Myocyte (in vitro differentiated cells): ENCODE measurements at places on chromosomes 13 and 19.

DNA sequence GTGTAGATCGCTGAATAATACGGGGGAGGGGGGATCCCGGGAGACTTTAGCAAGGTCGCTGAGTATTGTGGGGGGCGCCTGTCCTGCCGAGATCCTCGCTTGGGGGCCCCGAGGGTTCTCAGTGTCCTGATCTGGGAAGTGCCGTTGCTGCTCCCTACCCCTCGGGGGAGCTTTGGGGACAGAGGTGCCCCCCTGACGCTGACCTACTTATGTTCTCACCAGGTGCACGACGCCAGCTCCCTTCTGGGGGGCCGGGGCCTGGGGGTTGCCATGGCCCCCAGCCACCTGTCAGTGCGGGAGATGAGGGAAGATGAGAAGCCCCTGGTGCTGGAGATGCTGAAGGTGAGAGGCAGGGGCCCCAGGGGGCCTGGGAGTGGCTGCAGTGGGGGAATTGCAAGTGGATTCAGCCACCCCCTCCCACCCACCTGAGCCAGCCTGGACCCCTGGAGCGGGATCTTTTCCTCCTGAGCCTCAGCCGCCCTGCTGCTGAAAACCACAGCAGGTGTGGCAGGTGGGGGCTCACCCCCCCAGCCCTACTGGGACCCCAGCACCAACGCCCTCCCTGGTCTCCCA, 537 bp downstream of the NAT14 start:
- no peak for DNase-seq

DNA sequence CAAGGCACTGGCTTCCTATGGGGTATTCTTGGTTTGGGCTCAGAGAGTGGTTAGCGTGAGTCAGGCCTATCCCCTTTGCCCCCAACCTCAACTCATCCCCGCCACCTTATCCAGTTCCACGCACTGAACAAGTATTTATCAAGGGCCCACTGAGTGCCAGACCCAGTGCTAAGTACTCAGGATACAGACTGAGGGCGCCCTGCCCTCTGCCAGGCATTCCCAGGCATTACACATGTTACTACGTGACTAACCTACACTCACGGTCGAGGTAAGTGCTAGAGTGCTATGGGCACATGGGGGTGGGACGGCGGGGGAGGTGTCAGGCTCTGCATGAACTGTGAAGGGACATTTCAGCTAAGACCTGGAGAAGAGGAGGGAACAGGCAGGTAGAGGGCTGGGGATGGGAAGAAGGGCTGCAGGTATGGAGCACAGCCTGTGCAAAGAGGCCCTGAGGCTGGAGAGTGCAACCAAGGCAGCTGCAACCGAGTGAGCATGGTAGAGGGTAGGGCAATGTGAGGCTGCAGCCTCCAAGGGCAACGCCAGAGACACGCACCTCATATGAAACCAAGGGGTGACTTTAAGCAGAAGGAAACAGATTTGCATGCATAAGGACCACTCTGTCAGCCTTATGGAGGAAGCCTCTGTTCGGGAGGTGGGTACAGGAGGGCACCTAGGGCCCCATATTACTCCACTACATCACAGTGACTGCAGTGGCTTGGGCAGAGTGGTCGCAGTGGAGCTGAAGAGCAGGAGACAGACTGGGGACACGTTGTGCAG, 22.5 kb downstream of the DHRS12 start:
- DNase-seq: no peak

DNA sequence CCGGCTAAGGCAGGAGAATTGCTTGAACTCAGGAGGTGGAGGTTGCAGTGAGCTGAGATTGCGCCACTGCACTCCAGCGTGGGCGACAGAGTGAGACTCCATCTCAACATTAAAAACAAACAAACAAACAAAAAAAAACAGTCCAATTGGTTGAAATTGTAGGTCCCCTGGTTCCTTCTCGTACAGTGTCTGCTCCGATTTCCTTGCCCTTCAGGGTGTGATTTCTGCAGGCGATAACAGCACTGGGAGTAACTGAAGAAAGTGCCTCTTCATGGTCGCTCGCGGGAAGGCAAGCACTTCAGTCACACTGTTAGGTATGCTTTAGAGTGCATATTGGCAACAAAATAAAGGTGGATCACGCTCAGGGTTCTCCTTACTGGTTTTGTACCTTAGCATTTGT, 39.7 kb downstream of the TPT1 start:
- no peak for DNase-seq

- DNase-seq: no peak
Observed at GRCh38 chr13:49084961-49085360, 109.2 kb downstream of the FNDC3A start.

DNA sequence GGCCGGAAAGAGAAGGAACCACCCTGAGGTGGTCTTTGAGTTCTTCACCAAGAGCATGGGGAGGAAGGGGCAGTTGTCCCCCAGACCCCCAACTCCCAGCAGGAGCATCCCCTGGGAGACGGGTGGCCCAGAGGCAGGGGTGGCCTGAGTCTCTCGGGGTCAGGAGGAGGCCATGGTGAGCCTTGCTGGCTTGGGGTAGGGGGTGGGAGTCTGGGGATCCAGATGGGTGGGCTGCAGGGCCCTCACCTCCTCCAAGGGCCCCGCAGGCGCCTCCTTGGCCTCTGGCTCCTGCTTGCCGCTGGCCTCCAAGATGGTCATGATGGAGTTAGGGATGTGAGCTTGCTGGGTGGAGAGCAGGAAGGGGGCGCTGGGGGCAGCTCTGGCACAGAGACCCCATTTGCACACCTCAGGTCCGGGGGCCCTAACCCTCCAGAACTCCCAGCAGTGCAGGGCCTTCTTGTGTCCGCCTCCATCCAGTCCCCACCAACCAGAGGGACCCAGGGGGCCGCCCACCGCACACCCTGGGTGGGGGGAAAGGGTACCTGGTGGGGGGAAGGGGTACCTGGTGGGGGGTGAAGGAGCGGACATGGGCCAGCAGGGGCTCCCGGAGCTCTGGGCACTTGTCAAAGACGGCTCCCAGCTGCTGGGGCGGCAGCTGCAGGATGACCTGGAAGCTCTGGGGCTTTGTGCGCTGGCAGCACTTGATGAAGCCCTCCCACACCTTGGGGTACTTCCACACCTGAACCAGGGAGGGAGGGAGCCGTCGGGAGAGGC, 1.3 kb upstream of the RSPH6A start:
- no peak for DNase-seq

- no peak for DNase-seq
Observed at GRCh38 chr19:5968431-5969373, 9.2 kb downstream of the RANBP3 start.

GRCh38 chr13:46556418-46556779, 3.4 kb downstream of the LRCH1 start:
- DNase-seq: no peak

DNA sequence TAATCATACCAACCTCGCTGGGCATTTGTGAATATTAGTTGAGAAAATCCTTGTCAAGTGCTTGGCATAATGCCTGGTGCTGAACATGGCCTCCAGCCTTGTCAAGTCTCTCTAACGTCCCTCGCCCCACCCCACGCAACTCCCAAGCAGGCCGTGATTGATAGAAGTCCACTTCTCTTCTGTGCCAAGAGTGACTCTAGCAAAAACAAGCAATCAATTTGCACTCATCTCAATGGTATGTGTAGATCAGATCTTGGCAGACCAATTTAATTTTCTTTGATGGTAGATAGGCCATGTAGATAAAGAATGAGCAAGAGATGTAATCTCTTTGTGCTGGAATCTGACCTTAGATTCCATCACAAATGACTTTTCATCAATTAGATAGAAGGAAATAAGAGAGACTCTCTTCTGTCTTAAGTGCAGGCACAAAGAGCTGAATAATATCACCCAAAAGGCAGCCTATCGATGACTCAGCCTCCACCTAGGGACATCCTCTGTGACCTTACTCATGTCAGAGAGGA, 31.0 kb upstream of the KATNAL1 start:
- DNase-seq: no peak

GRCh38 chr13:32515246-32515645, 23.3 kb downstream of the N4BP2L2 start:
- DNase-seq: no peak

DNA sequence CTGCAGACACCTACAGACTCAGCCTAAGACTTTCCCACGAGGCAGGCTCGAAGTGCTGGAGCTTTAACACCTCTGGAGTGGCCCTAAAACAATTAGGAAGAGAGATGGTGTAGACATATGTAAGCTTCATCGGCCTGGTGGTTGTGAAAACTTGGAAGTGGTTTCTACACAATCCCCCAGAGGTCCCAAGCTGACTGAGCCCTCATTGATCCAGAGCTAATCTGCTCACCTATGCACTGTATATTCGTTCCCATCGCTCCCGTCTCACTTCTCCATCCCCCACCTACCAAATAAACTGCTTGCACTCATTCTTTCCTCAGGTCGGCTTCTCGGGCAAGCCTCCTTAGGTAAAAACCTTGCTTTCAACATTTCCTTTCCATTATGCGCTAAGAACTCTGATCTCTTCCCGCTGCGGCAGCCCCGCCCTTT, 767 bp upstream of the ZNF793 start:
- no peak for DNase-seq

DNA sequence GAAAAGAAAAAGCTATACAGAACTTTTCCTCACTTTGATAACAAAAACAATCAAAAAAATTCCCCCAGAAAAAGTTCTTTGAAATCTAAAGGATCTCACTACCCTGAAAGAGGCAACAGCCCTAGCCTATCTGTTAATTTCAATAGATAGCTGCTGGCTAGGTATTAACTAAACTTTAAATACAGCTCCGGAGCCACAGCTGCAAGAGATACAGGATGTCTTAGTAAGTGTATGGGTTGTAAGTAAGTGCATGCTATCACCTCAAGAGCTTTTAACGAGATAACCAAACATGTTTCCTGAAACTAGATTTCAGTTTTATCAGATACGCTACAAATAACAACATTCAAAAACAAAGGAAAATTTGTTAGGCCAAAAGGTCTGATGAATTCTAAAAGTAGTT, 148.4 kb downstream of the KLF12 start:
- DNase-seq: no peak

GRCh38 chr19:30540761-30541160, 168.6 kb downstream of the ZNF536 start:
- DNase-seq: no peak

- peak; percentile 36 for DNase-seq
Observed at GRCh38 chr13:33328701-33329100, 43.1 kb upstream of the STARD13 start.

- DNase-seq: no peak
Observed at GRCh38 chr19:7879111-7879807, 5.1 kb upstream of the PRR36 start.

DNA sequence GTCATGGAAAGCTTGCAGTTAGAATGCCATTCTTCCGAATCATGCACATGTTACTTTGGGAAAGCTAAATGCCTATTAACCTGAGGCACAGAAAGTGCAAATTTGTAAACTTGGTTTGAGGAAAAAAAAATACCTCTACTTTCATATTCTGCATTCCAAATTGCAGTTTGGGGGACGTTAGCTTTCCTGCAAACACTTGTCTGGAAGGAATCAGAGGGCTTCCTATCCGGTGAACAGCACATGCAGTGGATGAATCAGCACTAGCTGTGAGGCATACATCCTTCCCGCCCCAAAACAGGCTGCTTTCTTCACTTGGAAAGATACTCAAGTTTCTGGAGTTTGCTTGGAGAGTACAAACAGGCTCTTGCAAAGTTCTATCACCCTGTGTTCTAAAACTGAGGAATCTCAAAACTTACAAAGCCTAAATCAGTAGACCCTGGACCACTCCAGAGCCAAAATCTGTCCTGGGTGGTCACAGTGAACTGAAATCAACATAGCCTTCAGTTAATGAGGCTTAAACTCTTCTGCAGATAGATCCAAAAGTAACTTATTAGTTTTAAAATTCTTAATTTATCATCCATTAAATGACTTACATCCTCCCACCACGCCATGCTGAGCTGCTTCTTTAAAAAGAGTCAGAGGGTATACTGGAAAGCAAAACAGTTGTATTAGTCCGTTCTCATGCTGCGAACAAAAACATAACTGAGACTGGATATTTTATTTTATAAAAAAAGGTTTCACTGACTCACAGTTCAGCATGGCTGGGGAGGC, 802.3 kb upstream of the ARGLU1 start:
- no peak for DNase-seq

GRCh38 chr13:23515116-23515515, 55.1 kb upstream of the TNFRSF19 start:
- DNase-seq: no peak

DNA sequence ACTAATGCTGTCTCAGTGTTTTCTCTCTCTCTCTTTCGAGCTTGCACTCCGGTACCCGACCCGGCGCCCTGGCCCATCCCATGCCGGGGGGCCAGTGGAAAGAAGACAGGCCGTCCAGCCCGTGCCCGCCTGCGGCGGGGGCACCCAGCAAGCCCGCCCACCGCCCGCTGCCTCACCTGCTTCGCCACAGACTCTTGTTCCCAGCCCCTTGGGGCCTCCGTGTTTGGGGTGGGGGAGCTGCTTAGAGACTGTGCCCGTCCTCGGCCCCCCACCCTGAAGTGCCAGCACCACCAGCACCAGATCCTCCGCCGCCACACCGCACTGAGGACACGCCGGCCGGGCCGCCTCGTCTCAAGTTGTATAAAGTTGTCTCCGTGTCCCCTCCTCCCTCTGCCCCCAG, 2.4 kb downstream of the LENG9 start:
- DNase-seq: no peak

DNA sequence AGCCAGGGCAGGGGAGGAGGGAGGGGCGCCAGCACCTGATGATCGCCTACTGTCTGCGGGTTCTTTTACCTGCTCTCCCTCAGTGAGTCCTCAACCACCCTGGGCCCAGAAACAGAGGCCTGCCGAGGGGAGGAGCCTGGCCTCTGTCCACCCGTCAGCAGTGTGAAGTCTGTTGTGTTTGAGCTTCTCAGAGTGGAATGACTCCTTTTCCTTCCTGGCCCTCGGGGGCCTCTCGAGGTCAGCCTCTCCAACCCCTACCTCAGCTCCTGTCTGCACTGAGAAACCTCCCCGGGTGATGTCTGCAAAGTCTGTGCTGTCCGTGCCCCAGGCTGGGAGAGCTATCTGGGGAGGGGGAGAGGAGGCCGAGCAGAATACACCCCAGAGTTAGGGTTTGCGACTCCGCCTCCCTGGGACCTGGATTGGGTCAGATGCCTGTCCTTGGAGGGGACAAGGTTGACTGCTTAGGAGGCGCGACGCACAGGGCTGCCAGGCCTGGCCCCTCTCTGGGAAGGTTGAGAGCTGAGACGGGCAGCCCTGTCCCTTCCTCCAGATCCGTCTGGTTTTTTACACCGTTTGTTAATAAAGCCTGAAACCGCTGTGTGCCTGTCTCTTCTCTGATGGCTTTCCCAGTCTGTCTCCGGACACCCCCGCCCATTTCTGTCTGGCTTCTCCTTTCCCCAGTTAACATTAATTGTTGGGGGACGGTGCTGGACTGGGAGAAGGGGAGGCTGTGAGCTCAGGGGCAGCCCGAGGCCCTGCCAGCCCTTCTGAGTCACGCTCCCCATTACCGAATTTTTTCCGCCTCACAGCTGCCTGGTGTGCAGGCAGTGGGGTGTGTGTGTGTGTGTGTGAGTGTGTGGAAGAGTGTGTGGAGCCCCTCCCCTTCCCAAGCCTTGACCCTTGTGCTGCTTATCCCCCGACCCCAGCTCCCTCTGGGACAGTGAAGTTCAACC, 989 bp upstream of the SSC5D start:
- DNase-seq: peak; percentile 93

DNA sequence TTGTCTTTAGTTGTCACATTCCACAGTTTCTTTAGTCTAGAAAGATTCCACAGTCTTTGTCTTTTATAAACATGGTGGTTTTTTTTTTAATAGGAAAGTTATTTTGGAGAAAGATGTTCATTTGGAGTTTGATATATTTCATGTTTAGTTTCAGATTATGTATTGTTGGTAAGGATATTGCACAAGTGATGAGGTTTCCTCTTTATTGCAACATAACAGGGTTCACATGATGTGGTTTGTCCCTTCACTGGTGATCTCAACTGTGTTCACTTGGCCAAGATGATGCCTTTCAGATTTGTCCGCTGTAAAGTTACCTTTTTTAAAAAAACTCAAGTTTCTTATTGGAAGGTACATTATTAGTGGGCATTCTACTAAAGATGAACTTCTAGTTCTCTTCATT, 3.2 kb downstream of the ZNF230 start:
- DNase-seq: no peak
